ENCODE measurements at places on chromosomes 7 and 10.

GRCh38 chr7:8809320-8809719 lies 375.9 kb downstream of the NXPH1 start:
- no peak for DNase-seq

DNA sequence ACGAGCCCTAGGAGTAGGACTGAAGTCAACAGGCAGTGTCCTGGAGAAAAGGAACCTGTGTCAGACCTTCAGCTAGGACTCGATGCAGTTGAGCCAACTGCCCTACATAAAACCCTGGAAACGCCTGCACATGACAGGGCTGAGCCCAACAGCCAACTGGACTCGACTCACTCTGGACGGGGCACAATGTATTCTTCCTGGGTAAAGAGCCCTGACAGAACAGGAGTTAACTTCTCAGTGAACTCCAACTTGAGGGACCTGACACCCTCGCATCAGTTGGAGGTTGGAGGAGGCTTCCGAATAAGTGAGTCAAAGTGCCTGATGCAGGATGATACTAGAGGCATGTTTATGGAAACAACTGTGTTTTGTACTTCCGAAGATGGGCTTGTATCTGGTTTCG lies 93.5 kb downstream of the KMT2E start:
- DNase-seq: no peak

- DNase-seq: no peak
Observed at GRCh38 chr10:91601212-91601611, 31.7 kb downstream of the PPP1R3C start.

DNA sequence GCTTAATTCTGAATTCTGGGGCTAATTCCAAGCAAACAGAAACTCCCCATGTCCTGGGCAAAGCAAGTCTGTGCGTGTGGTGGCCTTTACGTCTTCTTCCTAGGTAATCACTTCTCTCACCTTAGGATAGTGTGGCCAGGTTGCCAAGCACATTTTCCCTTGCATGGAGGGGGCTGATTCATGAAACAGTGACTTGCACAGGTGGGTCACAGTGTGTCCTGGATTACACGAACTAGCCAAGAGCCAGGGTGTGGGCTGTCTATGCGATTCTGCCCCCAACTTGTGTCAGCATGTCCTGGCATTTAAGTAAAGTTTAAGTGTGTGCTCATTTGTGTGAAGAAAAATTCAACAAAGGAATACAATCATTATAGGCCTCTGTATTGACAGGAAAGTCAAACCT lies 18.5 kb upstream of the SEM1 start:
- DNase-seq: no peak

- DNase-seq: no peak
Observed at GRCh38 chr10:103671126-103671895, 177.8 kb downstream of the NEURL1 start.

DNA sequence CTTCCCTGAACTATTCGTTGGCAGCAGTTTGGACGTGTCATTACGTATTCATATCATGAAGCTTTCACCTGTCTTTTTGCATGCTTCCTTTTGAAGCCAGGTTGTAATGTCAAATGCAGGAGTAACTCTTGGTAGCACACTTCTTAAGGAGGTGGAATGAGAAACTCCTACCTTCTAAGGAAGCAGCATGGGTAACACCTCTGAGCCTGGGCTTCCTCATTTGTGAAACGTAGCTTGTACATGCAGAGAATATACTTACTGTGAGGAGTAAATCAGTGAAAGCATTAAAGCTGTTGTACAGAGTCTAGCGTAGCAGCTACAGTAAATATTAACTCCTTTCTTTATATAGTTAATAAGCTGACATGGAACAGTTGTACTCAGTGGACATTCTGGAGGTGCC lies 21.1 kb downstream of the CUL1 start:
- no peak for DNase-seq

DNA sequence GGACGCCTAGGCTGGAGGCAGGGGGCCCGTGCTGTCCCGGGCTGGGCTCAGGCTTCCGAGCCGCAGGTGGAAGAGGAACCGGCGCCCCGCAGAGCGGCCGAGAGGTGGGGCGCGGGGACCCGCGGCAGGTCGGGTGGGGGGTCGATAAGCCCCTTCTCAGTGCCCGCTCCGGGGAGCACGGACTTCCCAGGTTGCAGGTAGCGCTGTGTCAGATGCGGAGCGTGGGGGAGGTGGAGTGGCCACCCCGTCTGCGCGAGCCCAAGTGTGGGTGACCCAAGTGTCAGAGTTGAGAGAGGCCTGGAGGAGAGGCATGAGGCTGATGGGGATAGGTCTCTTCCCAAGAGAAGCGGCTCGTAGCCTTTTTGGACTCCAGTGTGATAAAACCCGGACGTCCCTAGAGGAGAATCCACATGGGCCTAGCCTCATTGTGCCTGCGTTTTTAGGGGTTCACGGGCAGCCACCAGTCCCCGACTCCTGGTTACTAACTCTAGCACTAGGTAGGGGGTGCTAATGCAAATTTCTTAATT lies 580 bp downstream of the EEPD1 start:
- DNase-seq: no peak

GRCh38 chr10:97715259-97715874 lies 1.8 kb downstream of the MARVELD1 start:
- no peak for DNase-seq

DNA sequence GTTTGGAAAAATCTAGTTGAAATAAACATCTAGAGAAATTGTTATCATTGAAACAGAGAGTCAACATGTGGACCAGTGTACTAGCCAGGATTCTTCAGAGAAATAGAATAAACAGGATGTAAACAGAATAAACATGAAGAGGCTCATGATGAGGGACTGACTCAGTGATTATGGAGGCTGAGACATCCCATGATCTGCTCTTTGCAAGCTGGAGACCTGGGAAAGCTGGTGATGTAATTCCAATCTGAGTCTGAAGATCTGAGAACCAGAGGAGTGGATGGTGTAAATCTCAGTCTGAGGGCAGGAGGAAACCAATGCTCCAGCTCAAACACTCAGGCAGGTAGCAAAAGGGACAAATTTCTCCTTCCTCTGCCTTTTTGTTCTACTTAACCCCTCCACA lies 62.9 kb upstream of the FAM180A start:
- DNase-seq: no peak

DNA sequence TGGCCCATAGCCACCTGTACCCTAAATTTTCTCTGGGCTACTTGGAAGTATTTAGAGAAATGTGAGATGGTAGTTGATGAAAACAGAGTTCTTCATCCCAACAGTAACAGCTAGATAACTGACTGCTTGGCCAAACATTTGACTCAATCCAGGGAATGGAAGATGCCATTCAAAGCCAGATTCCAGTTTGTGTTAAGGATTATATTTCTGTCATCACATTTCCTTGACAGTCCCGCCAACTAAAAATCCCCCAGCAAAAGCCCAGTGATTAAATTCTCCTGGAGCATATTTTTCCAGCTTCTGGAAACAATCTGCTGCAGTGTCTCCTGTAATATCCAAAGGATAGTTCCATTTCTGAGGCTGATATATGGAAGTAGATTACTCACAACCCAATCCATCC lies 45.4 kb upstream of the PTN start:
- no peak for DNase-seq

GRCh38 chr7:148402159-148402558 lies 188.4 kb upstream of the C7orf33 start:
- peak; percentile 18 for DNase-seq

DNA sequence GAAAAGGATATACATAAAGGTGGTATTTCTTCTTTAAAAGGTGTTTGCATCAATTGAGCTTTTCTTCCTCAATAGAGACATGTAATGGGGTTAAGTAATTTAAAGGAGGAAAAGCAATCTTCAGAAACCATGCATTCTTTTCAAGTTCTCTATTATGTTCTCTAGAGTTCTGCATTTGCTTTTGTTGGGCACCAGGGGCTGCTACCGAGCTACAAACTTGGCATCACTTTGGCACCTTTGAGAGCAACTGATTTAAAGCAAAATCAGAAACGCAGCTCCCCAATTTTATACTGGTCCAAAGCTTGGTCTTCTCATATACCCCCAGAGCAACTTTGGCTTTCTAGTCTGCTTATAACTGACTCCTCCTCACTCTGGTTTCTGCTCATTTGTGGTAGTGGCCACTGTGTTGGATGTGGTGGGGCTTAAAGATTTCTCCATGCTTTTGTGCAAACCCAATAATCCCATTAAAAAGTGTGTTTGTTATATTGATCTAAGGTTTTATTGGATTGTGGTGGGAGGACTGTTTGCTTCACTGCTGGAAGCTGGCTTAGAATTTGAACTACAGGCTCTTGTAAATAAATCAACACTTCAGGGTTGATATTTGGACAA lies 712.1 kb downstream of the PHTF2 start:
- no peak for DNase-seq

GRCh38 chr10:73163096-73163495 lies 4.7 kb downstream of the ECD start:
- no peak for DNase-seq

DNA sequence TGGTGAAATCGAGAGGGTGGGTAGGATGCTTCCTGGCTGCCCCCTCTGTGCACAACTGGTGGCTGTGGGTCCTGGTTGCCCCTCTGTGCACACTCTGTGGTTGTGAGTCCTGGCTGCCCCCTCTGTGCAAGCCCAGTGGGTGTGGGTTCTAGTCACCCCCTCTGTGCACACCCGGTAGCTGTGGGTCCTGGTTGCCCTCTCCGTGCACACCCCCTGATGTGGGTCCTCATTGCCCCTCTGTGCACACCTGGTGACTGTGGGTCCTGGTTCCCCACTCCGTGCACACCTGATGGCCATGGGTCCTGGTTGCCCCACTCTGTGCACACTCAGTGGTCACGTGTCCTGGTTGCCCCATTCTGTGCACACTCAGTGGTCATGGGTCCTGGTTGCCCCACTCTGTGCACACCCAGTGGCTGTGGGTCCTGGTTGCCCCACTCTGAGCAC lies 20.3 kb upstream of the RET start:
- no peak for DNase-seq

- DNase-seq: no peak
Observed at GRCh38 chr10:71467161-71467560, 70.4 kb downstream of the CDH23 start.

- DNase-seq: no peak
Observed at GRCh38 chr7:17619196-17619818, 320.9 kb downstream of the AHR start.

DNA sequence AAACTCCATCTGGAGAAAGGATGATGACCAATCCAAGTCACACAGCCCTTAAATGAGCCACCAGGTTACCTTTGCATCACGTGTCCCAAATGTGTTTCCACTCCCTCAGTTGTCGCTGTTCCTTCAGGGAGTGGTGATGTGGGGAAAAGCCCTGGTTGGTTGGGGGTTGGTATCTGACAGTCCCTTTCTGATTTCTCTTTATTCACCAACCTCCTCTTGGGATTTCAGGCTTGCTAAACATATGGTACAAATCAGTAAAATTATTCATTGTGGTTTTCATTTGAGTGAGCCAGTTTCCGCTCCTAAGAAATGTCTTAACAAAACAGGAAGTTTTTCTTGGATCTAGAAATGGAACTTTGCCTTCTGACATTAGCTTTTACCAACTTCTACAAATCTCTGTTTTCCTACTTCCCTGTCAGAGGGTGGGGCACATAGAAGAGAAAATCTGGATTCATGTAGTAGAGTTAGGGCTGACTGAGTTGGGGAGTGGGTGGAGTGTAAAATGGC lies 40.0 kb upstream of the KMT2E start:
- DNase-seq: no peak

GRCh38 chr7:70797109-70797514 lies 334.8 kb upstream of the GALNT17 start:
- DNase-seq: no peak

DNA sequence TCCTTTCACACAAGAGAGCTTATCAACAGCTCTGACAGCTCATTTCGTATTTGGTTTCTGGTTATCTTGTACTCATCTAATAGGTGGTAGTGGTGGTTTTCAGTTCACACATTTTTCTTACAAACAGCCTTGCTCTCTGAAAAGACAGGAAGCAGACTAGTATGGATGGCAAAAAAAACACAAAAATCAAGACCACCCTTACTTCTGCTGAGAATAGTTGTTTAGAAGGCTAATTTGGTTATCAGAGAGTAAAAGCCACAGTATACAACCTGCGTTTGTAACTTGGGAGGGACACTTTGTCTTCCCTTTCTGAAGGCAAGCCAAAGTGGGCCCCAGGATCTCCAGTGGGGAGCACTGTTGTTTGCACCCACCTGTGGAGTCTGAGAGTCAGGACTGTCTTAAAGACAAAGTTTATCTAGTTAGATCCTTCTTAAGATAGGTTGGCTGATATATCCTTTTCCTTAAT lies 68.0 kb downstream of the PIP4K2A start:
- no peak for DNase-seq

DNA sequence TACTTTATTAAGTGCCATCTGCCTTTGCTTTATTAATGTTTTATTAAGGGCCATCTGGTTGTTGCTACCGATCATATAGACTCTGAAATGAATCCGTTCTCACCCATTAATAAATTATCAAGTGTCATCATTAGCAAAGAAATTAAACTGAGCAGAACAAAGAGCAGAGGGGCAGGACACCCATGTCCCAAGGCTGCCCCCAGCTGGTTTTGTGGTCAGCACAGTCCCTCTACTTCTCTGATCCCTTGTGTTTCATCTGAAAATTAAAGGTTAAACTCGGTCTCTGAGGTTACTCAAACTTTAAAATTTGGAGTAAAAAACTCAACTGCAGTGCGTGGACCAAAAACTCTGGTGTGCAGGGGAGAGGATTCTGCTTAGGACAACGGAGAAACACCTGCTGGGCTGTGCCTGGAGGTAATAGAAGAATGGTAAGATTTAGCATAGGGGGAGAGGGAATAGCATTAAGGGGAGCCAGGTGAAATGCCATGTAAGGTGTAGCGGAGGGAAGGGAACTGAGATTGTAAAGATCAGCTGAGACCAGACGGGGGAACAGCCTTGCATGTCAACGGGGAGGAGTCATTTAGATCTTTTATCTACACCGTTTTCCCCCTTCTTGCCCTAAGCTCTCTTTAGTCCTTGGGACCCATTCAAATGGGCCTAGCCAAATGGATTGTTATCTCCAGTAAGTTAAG lies 10.8 kb upstream of the GSDME start:
- no peak for DNase-seq

- DNase-seq: no peak
Observed at GRCh38 chr7:45237788-45238461, 80.3 kb downstream of the RAMP3 start.

- no peak for DNase-seq
Observed at GRCh38 chr10:30819341-30820181, 190.0 kb upstream of the LYZL2 start.

DNA sequence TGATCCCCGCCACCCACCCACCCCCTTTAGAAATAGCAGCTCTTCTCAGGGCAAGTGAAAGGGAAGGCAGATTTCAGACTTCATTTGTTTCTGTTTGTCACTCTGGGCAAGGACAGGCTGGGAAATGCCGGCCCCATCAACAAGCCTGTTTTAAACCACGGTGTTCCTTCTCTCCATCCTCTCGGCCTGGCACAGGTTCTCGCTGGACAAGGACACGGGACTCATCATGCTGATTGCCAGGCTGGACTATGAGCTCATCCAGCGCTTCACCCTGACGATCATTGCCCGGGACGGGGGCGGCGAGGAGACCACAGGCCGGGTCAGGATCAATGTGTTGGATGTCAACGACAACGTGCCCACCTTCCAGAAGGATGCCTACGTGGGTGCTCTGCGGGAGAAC lies 42.3 kb downstream of the C10orf105 start:
- DNase-seq: no peak

GRCh38 chr10:70765794-70766594 lies 19.2 kb downstream of the TBATA start:
- DNase-seq: no peak

GRCh38 chr7:105971845-105972244 lies 8.8 kb downstream of the CDHR3 start:
- no peak for DNase-seq
